ENCODE measurements at places on chromosomes 7 and 10. TPM values are rescaled to one million over a fixed set of nuclear protein-coding genes. Genes with fewer than 3 reads are reported as not detected.
A peak's percentile ranks its signal among the peaks of the same experiment; 100 is the strongest.

DNA sequence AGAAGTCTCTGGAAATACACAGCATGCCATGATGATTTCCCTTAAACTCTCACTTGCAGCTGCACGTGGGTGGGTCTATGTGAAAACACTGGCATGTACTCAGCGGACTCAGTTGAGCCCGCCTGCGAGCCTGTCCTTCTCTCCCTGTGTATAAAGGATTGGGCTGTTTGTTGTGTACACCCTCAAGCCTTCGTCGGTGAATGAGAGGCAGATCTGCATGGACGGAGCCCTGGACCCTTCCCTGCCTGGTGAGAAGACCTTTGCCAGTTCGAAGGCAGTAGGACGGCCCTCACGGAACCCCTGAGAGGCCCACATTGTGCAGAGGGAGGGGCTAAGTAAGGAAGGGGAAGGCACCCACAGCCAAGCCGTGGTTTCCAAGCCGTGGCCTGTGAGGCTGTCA, 121.2 kb downstream of the WDFY4 start:
- DNase-seq = no peak

- no peak for DNase-seq
These were observed 814 bp upstream of the GPAM start for GRCh38 chr10:112184379-112184778.

TMEM139 gene
- total RNA-seq = 12.3 TPM

DNA sequence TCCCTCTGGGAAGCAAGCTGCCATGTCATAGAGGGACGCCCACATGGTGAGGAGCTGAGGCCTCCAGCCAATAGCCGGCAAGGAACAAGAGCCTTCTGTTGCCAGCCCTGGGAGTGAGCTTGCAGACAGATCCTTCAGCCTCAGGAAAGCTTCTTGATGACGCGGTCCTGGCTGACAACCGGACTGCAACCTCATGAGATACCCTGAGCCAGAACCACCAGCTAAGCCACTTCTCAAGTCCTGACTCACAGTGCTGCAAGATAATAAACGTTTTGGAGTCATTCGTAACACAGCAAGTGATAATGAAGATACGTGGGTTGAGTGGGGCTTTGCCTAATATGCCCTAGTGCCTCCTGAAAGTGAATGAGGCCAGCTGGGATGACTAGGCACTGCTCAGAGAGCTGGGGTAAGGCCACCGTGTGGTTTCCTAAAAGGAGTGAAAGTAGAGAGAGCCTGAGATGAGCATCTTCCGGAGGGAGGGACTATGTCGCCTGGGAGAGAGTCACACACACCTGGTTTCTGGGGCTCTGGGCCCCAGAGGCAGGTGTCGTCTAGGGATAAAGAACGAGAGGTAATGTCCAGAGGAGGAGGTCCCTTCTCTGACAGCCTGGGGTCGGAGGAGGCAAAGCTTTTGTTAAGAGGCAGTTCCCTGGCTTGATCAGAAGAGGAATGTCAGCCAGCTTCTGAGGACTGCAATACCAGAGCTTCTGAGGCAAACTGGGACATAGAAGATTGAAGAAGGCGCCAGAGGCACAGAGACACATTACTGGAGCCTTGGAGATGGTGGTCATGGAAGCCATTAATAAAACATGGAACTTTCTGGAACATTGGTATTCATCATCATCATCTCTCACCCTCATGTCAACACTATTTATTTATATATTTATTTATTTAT, 53.6 kb downstream of the PYROXD2 start:
- peak; percentile 95 for DNase-seq

DNA sequence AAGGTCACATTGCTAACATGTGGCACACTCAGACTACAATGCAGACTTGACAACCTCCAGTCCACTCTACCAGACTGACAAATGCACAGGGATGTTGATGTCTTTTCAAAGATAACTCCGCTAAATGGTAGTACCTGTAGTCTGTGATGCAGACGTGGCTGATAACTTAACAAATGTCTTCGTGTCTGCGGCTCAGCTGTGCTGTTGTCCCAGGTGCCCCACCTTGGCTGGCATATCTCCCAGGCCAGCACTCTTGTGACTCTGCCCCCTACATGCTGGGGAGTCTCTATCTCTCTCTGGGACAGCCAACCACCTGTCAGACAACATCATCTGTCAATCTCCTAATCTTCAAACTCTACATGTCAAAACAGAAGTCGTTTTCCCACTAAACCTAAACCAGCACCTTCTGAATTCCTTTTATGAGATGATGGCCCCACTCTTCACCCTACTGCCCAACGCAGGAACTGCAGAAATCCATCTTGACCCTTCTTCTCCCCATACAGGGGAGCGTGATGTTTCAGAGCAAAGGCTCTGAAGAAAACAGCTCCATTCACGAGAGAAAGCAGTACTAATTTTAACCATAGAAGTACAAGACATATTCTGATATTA, 156.4 kb downstream of the USP6NL start:
- no peak for DNase-seq

GRCh38 chr10:110597476-110597875, 30.0 kb downstream of the SMC3 start:
- no peak for DNase-seq

DNA sequence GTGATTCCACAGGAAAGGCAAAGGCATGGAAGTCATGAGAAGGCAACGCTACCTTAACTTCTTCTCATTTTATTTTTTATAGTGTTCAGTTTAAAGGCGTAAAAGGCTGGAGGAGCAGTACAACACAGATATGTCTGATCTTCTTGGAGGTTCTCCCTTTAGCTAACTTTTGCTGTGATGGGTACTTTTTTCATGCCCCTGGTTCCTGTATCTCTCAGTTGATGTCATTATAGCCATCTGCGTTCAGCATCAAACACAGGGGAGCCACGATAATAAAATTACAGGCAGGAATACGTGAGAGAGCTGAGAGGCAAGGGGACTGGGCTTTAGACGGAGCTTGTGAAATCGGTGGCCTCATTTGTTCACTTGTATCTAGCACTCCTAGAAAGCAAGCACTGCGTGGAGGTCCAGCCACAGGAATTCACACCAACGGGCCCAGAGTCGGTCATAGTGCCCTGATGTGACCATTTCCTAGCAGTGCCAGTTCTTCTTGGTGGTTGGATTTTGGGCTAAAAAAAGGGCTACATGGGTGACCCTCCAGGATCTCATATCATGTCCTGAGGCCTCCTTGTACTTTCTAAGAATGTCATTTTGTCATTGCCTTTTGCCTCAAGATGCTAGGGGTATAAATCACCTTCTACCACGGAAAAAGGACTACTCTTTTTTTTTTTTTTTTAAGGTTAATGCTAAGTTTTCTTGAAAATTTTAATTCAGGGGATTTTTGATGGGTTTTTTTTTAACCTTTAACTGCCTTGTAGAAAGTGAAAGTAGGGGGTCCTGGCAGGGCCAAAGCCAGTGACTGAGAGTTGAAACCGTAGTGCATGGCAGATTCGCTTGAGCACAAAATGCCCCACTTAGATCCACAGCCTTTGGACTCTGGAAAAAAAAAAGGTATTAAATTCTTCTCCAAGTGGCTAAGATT, 191.5 kb downstream of the CELF2 start:
- DNase-seq = peak; percentile 52

RASA4B gene
- 7.5 TPM for total RNA-seq

GRCh38 chr7:158394936-158395335, 192.7 kb downstream of the PTPRN2 start:
- no peak for DNase-seq

DNA sequence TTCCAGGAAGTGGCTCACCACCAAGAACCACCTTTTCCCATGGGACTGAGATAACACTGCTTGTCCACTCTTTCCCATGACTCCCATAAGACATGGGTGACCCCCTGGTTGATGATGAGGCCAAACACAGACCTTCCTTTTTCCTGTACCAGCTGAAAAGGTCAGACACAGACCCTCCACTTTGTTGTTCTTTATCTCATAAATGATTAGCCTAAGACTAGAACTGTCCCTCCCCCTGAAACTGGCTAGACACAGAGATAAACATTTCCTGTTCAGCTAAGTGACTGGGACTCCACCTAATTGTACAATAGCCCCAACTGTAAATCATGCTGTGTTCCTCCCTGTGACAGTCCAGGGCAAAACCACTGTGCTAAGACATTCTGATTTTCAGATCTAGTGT, 8.2 kb upstream of the NRG3 start:
- no peak for DNase-seq

GRCh38 chr7:127884066-127884559, 147.1 kb downstream of the LRRC4 start:
- DNase-seq = peak; percentile 62

DNA sequence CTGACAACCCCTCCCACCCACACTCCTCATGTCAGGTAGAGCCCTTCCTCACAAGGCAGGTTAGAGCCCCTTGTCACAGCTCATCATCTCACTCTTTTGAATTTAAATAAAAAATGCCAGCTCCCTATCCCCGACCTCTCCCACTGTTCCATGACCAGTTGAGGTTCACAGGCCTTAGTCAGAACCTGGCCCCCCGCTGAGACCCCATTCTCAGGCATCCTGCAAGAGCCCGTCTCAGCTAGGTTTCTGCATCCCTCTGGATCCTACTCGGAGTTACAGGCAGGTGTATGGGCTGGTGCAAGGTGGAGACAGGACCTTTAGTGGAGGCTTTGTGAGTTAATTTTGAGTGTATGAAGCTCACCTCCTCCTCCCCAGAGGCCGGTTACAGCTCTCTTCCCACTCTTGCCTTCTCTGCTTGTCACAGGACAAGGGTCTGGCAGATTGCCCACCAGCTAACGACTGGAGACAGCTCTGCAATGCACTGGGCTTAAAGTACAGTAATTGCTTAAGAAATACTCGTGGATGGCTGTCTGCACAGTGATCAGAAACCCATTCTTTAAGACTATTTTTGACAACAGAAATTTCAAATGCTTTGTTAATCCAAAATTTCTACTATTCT, 394.9 kb upstream of the DPP6 start:
- DNase-seq = no peak

- DNase-seq = no peak
These were observed 61.0 kb upstream of the INSYN2A start for GRCh38 chr10:127257395-127257794.
